ENCODE measurements at places on chromosomes 1 and 21.

DNA sequence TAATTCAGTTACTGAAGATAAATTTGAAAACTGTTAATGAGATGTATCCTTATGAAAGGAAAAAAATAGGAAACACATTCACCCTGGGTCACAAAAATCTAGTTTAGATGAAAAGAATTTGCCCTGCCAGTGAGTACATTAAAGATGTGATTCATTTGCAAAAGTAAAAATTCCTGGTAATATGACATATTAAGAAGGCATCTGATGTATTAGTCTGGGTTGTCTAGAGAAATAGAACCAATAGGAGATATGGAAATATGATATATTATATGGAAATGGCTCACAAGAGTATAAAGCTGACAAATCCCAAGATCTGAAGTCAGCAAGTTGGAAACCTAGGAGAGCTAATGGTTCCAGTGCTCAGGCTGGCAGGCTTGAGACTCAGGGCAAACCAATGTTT lies 153.8 kb downstream of the MRPL39 start:
- DNase-seq, result peak; percentile 69

DNA sequence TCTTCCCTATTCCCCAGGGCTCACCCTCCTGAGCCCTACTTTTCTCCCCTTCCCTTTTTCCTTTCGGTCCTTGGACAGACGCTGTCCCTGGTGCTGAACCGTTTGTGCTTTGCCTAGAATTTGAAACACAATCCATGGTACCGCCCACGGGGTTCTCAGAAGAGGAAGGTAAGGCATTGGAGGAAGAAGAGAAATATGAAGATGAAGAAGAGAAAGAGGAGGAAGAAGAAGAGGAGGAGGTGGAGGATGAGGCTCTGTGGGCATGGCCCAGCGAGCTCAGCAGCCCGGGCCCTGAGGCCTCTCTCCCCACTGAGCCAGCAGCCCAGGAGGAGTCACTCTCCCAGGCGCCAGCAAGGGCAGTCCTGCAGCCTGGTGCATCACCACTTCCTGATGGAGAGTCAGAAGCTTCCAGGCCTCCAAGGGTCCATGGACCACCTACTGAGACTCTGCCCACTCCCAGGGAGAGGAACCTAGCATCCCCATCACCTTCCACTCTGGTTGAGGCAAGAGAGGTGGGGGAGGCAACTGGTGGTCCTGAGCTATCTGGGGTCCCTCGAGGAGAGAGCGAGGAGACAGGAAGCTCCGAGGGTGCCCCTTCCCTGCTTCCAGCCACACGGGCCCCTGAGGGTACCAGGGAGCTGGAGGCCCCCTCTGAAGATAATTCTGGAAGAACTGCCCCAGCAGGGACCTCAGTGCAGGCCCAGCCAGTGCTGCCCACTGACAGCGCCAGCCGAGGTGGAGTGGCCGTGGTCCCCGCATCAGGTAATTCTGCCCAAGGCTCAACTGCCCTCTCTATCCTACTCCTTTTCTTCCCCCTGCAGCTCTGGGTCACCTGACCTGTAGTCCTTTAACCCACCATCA lies 10.4 kb downstream of the BCAN start:
- no peak for DNase-seq

GRCh38 chr1:52164604-52165003 lies 22.7 kb downstream of the ZFYVE9 start:
- DNase-seq, result no peak

DNA sequence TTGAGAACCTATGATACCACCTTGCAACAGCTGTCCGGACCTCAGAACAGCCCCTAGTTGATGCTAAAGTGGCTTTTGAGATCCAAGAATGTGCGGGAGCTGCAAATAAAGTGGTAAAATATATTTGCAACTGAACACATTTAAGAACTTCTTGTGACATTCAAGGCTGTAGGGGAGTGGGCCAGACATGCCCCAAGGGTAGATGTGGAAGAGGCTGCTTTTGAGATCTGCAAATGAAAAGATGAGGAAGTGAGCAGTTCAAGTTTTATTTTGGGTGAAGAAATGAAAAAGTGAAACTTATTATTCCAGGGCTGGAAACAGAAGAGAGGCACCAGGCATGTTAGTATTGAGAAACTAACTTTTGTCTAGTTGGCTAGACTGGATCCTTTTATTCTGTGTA lies 359.5 kb upstream of the PLXNA2 start:
- no peak for DNase-seq

- no peak for DNase-seq
These were observed 2.1 kb upstream of the PER3 start for GRCh38 chr1:7781923-7782495.

GRCh38 chr1:32250893-32251716 lies at the start of gene LCK:
LCK (plus strand) TSS chr1:32251265; CDS start chr1:32274330, 23,065 bp downstream.
- no peak for DNase-seq

DNA sequence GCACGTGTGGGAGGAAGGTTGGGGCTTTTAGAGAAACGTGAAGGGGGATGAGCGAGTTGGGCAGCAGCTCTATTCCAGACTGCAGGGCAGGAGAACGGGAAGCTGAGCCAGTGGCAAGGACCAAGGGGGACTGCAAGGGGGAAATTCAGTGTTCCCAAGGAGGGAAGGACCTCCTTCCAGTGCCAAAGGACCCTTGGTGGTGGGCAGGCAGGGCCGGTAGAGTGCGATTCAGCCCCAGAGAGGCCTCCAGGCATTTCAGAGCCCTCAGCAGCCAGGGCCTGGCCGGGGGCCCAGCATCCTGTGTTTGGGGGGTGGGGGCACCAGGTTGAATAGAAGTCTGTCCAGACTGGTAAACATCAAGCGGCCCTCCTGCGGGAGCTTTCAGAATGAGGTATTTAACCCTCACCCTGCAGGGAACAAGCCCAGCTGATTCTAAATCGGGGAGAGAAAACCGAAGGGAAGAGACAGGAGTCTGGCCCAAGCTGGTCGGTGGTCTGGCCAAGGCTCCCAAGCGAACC lies 2.3 kb downstream of the COL9A2 start:
- DNase-seq, result no peak

DNA sequence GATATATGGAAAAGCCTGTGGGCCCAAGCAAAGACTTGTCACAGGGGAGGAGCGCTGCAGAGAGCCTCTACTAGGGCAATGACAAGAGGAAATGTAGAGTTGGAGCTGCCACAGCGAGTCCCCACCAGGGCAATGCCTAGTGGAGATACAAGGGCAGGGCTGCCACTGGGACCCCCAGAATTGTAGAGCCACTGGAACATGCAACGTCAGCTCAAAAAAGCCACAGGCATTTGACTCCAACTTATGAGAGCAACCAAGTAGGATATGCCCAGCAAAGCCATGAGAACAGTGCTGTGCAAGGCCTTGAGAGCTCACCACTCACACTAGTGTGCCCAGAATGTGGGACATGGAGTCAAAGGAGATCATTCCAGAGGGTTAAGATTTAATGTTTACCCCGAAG lies 63.7 kb upstream of the CAMK1G start:
- DNase-seq, result no peak

DNA sequence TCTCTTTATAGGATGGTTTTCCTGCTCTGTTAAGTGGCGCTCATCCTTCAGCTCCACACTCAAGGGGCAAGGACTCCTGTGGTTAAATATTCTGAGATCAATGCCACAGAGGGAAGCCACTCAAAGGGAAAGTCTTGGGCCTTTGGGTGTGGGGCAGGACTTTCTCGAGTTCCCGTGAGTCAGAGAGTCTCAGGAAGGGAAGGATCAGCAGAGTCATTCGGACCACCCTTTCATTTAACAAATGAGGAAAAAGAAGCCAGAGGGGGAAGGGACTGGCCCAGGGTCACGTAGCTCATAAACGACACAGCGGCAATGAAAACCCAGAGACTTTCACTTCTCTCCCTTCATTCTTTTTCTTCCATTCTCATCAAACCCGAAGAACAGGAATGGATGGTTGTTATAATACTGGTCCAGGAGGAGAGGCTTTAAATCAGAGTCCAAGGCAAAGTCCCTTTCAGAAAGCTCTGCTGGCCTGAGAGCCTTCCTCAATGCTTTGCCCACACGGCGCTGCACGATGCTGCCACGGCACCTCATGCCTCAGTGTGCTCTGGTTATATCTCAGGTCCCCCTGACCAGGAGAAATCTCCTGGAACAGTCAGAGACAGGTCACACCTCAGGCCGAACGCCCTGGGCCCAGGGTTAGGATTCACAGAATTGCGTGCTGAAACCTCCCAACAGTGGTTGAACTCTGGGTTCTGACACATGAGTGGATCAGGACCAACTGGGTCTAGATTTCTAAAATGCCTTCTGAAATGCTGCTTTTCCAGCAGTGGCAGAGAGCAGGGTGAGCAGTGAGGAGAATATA lies 65.3 kb downstream of the TENT5C start:
- DNase-seq, result no peak

DNA sequence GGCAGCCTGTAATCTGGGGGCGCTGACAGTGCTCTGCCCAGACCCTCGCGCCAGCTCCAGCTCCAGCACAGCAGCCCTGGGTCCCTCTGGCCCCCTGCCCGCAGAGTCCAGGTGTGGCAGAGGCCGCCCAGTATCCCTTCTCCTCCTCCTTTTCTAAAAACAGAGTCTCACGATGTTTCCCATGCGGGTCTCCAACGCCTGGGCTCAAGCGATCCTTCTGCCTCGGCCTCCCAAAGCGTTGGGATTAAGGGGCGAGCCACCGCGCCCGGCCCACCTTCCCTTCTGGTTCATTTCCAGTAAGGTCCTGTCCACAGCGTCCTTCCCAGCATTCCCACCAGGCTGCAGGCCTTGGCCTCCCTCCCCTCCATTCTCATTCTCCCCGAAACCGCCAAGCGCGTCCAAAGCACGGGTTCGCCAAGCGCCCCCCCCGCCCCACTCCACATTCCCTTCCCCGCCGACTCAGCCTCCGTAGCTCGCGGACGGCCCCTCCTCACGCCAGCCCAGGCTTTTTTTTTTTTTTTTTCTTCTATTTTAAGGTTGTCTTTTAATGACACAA lies 2.0 kb upstream of the PCBP3 start:
- no peak for DNase-seq

DNA sequence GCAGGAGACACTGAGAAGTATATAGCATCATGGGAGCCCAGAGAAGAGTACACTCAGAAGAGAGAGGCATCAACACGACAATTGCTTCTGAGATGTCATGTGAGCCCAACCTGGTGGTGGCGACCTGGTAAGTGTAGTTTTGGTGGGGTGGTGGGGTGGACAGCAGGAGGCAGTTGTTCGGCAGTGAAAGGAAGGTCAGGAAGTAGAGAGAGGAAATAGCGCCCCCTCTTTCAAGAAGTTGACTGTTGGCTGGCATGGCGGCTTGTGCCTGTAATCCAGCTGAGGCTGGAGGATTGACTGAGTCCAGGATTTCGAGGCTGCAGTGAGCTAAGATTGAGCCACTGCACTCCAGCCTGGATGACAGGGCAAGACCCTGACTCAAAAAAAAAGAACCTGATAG lies 12.6 kb downstream of the RSPO1 start:
- DNase-seq, result no peak

- no peak for DNase-seq
These were observed 24.3 kb upstream of the ELAVL4 start for GRCh38 chr1:50084389-50084788.

GRCh38 chr21:17455451-17455850 lies 57.4 kb upstream of the CXADR start:
- no peak for DNase-seq

- DNase-seq, result no peak
These were observed 76.0 kb downstream of the GPATCH2 start for GRCh38 chr1:217554849-217555248.

DNA sequence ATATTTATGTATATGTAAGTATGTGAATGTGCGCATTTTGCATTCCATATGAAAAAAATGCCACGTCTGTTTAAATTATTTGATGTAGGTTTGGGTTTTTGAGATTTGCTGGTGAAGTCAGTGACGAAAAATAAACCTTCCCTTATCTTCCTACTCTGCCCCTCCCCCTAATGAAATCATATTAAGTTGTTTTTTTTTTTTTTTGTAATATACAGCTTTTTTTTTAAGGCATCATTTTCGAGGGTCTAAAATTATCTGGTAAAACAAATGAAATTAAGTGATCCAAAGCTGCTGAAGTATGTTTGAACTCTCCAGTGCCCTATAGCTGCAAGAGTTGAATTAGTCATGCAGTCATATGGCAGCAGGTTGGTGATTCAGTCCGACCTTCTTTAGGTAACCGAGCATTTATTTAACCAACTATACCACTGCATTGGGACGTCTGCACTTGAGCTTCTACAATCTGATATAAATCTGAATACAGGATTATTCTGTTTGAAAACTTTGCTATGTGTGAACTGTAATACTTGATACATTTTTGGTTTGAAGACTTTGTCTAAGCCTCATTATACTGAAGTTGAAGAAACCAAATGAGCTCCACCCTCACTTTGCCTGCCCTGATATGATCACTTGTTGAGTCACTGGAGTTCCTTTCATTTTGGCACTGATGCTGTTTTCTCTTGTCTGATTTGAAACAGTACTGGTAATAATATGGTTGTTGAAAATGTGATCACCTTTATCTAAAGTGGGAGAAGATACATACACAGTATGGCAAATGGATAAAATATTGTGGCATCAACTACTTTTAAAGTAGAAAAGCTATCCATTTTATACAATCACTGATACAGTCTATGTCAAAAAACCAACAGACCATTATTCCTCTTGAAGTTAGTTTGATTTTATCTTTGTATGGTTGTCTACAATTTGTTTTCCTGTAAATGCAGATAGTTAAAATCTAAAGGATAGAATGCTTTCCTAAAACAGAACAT lies 11.7 kb downstream of the PDIK1L start:
- DNase-seq, result no peak

DNA sequence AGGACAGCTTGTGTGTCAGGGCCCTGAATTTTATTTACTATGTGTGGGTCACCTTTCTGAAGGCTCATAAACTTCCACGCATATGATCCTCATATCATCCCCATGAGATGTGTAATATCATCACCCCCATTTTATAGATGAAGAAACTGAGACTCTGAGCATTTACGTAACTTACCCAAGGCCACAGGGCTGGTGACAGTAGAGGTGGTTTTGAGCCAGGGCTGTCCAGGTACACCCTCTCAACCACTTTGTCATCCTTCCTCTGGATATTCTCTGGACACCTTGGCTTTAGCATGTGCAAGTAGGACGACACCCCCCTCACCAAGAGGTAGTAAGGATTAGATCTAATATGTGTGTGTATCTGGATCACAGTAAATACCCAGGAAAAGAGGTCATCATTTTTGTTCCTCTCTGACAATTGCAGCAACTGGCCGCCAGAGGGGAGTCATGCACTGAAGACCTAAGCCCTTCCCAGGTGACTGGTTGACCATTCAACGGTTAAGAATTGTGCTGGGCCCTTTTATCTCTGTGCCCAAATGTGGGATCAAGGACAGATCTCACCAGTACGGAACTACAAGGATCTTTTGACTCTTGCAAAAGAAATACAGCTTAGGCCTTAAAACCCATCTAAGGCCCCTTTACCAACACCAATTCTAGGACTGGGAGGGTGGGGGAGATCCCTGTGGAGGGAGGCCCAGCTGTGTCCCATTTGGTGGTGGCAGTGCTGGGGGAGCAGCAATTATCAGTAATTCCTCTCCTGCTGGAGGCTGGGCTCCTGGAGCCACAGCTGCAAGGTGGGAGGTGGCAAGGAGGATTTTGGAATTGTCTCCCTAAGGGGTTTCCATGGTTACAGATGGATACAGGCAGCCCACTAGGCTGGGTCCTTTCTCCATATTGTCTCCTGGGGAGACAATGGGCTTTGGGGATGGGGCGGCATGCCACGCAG lies 13.7 kb upstream of the E2F2 start:
- peak; percentile 81 for DNase-seq

DNA sequence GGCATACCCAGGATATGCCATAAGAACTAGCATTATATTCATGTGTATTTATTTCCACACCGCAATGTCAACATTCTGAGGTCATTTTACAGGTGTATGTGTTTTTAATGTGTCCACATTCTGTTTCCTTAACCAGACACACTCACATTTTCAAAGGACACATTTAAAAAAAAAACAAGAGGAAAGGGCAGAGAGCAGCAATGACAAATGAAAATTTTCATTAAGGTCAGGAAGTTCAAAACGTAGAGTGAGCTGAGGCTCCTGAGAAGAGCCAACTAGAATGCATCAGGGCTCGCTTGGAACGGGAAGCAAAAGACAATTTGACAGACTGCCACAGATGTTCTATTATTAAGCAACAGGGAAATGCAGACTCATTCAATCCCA lies 4.8 kb upstream of the GNPAT start:
- DNase-seq, result no peak

Measured in fibroblast of skin of scalp (primary cell).